ENCODE measurements at places on chromosomes 7 and 10.

DNA sequence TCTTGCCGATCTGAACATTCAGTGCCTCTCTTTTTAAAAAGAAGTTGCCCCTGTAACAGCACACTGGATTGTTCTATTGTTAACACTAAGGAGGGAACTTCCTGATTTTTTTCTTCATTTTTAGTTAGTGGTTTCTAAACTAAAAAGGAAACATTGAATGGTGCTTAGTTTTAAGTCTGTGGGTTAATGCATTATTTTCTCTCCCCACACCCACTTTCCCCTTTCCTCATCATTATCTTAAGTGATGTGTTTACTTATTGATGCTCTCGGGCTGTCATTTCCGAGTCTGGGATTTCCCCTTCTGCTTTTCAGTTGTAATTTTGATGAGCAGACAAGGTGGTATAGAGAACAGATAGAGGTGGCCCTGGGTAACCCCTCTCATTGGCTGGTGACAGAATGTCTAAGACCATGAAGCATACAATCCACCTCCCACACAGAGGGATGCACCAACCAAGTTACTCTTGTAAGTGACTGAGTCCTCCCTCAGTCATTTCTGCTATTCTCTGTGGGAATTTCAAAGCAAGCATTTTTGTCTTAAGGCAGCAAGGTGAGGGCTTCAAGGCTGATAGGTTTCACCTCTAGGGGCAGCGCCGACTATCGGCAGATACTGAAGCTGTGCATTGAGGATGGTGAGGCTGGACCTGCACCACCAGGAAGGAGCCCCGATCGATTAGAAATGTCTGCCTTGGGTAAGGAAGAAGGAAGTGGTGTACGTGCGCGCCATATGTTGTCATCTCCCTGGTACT is 49.5 kb downstream of the CHN2 start:
- DNase-seq, result no peak

- DNase-seq, result no peak
Measured at GRCh38 chr10:3652886-3653285, 132.1 kb downstream of the KLF6 start.

DNA sequence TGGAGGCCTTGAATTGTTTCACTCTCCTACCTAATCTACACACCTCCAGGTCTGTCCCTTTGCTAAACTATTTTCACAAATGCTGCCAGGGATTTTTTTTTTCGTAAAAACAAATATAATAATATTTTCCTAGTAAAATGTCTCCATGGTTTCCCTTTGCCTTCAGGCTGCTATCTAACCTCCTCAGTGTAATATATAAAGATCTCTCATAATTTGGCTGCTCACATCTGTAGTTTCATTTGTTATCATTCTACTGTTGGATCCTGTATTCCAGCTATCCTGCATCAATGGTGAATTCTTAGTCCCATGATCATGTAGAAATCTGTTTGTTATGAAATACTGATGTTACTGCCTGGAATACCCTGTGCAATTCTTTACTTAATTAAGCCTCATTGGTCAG is 211.9 kb upstream of the CHRM2 start:
- DNase-seq, result no peak

- DNase-seq, result no peak
Measured at GRCh38 chr10:45374350-45375052, 485 bp downstream of the ALOX5 start.

DNA sequence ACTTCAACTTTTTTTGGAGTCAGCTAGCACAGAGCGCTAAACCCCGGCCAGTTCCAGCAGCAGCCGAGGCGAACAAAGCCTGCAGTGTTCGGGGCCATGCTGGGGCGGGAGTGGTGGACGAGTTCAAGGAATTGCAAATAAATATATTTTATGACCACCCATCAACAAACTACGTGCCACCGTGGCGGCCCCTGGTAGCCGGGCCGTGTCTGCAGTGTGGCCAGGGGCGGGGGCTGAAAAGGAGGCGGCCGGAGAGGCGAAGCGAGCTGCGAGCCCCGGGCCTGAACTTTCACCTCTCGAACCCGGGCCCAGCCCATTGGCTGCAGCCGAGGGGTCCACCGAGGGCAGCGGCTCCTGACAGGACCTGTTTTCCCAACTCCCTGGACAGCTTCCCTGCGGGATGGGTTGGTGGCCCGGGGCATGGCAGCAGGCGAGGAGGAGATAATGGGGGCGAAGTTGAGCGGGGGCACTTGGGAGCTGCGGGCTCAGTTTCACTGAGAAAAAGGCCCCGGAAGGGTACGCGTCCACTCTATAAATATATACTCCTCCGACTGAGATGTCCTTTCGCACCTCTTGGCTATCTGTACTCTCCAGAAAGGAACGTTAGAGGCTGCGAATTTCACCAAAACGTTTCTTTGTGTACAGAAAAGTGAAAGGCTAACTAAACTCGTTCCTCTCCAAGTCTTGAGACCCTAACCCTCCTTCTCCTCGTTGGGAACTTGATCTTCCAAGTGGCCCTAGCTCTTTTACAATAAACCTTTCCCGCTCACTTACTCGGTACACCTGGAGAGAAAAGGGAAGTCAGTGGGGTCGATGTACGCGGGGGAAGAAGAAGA is 164.6 kb upstream of the PPP1R3A start:
- DNase-seq, result no peak

GRCh38 chr7:22681312-22681711 is 45.7 kb upstream of the IL6 start:
- no peak for DNase-seq

DNA sequence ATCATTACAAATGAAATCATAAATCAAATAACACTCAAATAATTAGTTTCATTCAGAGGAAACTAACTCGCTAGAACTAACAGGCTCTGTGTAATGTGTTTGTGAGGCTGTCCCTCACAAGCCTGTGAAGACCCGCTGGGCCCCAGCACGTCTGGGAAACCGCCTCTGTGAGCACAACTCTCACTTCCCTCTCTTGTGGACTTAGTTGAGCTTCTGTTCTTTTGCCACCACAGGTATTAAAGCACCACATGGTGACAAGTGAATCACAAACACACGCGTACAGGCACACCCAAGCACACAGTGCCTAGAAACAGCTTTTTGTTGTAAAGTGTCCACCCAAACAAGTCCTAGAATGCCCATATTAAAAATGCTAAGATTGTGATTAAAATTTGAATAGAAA is 51.0 kb downstream of the ZNF777 start:
- DNase-seq, result no peak

- DNase-seq, result no peak
Measured at GRCh38 chr7:1951159-1951536, 281.1 kb downstream of the ELFN1 start.

DNA sequence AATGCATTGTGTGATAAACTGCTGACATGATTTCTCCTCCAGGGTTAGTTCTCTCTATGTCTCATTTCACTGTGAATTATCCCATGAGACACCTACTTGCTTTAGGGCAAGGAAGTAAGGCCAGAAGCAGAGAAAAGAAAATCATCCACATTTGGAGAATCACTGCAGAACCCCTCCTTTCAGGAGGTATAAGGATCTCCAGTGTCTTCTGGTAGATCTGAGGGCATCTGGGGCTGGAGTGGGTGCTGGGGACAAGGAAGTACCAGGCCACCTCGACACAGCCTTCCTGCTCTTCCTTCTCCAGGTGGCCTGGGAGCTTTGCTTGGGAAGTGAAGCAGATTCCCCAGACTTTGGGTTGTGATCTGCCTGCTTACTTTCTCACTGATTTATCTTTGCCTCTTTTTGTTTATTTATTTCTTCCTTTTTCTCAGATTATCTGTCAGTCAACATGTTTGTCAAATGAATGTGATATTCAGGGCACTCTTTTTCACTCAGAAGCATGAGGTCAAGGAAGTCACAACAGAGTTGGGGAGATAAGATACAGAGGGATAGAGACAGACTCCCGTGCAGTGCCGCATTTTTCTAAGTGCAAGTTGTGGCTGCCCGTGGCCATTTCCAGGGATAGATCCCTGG is 12.4 kb upstream of the CAMK2G start:
- no peak for DNase-seq

DNA sequence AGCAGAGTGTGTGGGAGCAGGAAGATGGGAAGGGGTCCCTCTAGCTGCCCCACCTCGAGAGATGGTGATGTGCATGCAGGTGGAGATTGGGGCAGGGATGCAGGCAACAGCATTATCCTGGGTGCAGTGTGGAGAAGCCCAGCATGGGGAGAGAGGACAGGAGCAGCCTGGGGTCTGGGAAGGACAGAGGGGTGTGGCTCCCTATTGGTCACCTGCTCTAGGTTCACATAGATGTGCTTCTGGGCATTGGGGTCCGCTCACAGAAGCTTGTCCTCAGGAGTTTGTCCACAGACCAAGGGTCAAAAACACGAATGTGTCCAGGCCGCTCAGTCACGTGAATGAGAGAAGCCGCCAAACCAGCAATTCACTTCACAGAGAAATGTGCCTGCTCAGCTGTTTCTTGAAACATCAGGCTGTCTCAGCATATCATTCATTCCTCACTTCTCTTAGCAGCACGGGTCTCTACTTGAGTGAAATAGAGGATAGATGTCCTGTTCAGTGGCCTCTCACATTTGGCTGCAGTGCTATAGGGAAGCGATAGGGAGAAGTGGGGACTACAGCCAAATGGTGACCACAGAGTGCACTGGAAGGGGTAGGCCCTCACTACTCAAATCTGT is 11.5 kb upstream of the SLC29A3 start:
- DNase-seq, result no peak

GRCh38 chr10:61529208-61529607 is 76.0 kb upstream of the TMEM26 start:
- DNase-seq, result no peak

DNA sequence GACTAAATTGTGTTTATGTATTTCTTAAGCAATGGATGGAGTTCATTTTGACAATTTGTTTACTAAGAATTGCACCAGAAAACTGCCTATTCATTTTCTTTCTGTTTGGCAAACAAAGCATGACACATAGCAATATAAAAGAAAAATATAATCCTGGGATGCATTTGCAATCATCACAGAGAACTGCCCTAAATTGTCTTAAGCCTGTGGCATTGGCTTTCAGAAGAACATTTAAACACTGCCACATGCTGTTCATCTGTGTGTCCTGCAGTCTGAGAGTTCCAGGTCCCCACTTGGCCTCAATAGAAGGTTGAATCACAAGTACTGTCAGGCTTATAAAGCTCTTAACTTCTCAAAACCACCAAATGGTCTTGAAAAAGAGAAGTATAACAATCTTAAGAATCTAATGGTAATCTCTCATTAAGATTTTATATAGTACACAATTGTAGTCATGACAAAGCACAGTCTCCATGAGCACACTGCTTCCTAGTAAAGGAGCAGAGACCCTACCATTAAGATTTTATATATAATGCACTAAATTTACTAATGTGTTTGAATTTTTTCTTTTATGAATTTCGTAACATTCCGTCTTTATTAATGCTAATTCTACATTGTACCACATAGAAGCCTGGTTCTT is 29.9 kb downstream of the RNLS start:
- DNase-seq, result peak; percentile 26

GRCh38 chr10:7340179-7340874 is 70.5 kb downstream of the SFMBT2 start:
- DNase-seq, result no peak

GRCh38 chr7:73606801-73607691 is 17.3 kb downstream of the MLXIPL start:
- peak; percentile 39 for DNase-seq

GRCh38 chr10:128848810-128849209 is 618.2 kb upstream of the MGMT start:
- no peak for DNase-seq

DNA sequence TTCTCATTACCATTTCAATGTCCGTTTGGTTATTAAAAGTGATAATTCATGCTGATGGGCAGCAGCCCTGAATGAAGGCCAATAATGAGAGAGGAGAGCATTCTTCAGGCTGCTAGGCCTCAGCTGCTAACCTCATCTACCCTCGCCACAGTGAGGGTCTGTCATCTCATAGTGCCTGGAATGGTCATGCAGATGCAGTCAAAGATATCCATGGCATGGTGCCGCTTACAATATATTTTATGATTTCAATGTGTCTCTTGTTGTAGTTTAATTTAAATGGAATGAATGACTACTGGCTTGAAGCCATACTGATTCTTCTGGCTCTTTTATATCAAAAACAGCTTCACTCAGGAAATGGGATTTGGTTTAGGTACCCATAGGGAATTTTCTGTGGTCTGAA is 126.9 kb downstream of the SLC16A9 start:
- DNase-seq, result no peak

GRCh38 chr10:48232717-48233447 is 41.6 kb downstream of the FRMPD2 start:
- DNase-seq, result no peak

DNA sequence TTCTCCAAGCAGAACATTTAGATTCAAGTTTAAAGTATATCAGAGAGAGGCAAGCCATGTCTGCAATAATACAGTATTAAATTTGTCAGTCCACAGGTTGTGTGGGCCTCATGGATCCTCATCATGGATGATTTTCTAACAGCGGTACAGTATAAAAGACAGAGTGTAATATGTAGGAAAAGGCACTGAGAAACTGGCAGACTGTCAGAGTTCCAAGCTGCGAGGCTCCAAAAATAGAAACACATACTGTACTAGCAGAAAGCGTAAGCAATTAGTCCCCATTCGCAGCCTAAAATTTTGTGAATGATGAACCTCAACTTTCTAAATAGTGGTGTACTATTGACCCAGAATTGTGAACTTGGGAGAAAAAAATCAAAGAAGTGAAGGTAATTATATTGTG is 933.3 kb downstream of the XPNPEP1 start:
- DNase-seq, result no peak

DNA sequence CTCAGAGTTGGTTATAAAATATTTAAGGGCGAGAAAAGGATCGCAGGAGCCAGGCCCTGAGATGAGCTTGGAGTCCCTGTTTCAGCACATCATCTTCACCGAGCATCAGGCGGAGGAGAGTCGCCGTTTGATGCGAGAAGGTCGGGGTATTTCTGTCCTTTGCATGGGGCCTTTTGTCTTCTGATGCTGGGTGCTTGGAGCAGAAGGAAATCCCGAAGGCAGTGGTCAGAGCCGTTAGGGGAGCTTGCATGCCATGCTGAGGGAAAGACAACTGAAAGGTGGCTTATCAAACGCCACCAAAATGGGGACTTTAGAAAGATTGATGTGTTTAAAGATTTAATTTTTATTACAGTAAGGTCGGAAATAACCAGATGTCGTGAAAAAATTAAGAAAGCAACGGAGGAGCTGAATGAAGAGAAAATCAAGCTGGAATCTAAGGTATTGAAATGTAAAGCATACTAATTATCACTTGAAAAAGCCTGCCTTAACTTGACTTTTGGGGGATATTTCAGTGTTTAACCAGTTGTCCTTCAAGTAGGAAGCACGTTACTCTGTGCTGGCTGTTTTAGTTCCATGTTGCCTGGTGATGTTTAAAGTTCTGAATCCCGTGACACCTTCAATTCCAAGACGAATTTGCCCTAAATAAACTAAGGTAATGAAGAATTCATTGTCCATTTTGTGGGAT is 845 bp downstream of the CCDC172 start:
- no peak for DNase-seq

- DNase-seq, result no peak
Measured at GRCh38 chr7:990352-990932, 7.5 kb downstream of the CYP2W1 start.

- DNase-seq, result no peak
Measured at GRCh38 chr7:157513162-157513621, 176.4 kb downstream of the DNAJB6 start.

All from caudate nucleus (tissue), 63 donors.